EH (cell line): ENCODE measurements at places on chromosomes 12 and 14.

GRCh38 chr12:49982246-49983087 is 9.7 kb downstream of the AQP6 start:
- DNase-seq: peak; percentile 39

DNA sequence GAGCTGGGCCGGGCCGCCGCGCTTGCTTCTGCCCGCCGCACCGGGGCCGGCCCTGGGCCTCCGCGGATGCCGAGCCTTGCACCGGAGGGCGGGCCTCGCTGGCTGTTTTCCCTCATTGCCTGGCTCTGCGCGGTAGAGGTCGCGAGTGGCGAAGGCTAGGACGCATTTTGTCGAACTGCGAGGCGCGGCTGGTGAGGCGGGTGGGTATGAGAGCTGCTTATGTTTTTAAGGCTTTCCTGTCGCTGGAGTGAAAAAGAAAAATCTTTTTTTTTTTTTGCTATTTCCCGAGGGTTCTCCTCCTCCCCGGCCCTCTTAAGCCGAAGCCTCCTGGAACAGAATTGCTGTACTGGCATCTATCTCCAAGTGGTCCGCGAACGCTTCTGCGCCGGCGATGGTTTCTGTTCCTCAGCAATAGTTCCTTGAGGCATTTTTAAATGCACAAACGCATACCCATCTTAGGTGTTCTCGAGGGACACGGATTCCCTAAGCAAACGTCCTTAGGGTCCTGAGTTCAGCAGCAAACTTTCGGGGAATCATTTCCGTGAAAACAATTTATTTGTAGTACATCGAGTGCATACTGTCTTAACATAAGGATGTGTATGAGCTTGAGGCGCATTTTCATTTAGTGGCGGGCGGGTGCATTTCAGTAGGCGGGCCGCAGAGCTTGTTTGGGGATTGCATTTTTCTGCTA is 631 bp downstream of the RESF1 start:
- peak; percentile 60 for DNase-seq

DNA sequence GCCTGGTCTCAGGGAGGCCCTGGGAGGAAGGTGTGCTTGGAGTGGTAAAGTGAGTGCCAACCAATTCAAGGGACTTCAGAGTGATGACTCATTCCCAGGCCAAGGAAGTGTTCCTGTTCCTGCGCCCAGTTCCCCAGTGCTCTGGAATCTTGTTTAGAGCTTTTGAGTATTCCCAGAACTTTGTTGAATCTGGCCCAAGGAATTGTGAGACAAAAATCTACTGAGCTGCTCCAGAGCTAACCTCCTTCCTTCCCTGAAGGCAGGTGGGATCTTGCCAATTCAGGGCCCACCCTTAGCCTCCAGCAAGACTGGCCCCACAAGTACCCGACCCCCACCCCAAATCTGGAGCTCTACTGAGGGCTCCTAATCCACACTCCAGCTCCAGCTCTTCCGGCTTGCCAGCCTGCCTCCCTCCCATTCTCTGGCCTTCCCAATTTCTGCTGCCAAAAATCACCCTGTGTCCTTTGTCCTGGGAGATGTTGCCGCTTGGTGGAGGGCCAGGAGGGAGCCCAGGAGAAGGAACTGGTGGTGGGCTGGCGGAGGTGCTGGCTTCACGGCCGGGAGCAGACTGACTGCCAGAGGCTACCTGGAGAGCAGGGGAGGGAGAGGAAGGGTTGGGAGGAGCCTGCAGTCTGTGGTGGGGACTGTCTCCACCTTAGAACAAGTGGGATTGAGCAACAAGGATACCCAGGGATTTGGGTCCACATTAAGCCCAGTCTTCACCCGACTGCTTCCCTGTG is 2.0 kb upstream of the ATN1 start:
- peak; percentile 94 for DNase-seq

DNA sequence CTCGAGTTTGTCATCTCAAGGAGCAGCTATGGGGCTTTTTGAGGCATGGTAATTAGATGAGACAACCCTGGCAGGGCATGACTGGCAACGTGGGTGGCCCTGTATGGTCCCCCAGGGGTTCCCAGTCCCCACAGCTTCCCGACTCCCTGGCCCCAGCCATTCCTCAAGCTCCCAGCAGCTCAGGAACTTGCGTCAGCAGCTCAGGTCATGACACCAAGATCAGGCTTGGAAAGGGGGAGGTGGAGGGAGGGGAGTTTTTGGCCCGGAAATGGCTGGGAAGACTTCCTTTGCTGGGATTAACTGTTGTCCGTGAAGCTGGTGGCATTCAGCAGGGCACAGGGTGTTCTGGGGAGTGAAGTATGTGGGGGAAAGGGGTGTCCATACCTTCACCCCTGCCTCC is 10.4 kb upstream of the NRIP2 start:
- DNase-seq: peak; percentile 76

DNA sequence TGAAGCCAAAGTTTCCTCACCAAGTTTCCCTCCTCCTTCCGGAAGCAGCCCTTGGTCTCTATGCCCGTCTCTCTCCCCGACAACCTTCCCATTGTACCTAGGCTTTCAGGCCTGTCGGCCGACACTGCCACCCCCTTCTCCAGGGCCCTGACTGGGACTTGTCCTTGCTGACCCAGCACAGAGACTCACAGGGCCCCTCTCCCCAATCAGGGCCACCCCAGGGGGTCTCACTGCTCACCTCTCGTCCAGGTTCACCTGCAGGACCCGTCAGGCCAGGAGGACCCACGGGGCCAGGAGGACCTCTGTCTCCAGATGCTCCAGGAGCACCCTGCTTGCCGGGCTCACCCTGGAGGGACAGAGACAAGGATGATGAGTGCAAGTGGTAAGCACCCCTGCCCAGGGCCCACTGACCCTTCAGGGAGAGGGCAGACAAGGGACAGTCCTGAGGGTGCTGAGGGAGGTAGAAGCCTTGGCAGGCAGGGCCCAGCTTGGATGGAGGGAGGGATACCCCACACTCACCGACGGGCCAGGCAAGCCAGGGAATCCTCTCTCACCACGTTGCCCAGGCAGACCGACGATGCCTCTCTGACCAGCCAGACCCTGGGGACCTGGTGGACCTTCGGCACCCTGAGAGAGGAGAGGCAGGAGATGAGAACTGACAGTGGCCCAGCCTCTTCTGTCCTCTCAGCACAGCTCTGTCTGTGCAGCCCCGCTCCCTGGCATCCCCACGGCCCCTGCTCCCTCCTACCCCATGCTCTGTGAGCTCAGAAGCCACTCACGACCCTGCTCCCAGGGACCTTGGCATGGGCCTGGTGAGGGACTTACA is 14.6 kb downstream of the TMEM106C start:
- DNase-seq: no peak

GRCh38 chr12:76713130-76713529 is 50.8 kb upstream of the ZDHHC17 start:
- peak; percentile 58 for DNase-seq

DNA sequence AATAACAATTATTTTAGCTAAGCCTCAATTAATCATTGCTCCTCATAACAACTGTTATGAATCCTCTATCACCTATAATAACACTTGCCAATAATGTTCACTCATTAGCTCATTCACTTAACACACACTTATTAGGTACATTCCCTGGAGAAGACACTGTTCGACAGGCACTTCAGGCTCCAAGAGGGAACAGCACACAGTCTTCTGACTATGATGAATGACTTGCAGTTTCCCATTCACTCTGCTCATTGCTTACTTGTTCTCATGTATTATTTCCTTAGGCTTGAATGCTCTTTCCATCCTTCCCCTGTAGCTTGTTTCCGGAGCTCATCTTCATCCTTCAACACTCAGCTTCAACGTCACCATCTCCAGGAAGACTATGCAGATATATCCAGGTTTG is 437.3 kb downstream of the TMEM132D start:
- DNase-seq: no peak
